T47D (cell line): ENCODE measurements at places on chromosomes 3 and 15.
A peak's percentile ranks its signal among the peaks of the same experiment; 100 is the strongest.

- no peak for DNase-seq
Observed at GRCh38 chr3:56356808-56357207, 111.5 kb downstream of the ERC2 start.

- DNase-seq: no peak
Observed at GRCh38 chr3:22951910-22952309, 251.2 kb upstream of the UBE2E2 start.

DNA sequence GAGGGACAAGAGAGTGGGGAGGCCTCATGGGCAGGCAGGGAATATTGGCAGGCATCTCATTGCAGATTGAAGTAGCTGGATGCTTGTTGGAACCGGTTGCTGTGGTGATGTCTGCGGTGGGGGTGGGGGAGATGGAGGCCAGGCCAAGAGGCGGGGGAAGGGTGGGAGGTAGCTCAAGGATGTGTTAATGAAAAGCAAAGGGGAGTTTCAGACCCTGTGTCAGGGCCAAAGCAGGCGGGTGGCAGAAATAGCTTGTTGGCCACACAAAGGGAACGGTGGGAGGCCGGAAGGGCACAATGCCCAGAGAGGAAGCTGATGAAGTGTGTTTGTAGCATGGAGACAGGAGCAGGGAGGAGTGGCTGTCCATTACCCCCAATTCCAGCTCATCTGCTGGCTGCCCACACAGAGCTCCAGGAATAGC, 28.0 kb downstream of the CCDC33 start:
- DNase-seq: no peak

GRCh38 chr3:4856136-4856535, 123.1 kb upstream of the BHLHE40 start:
- no peak for DNase-seq

GRCh38 chr15:34185666-34186065, 24.2 kb downstream of the KATNBL1 start:
- DNase-seq: no peak

GRCh38 chr3:176906046-176906905, 291.0 kb downstream of the TBL1XR1 start:
- DNase-seq: peak; percentile 90

DNA sequence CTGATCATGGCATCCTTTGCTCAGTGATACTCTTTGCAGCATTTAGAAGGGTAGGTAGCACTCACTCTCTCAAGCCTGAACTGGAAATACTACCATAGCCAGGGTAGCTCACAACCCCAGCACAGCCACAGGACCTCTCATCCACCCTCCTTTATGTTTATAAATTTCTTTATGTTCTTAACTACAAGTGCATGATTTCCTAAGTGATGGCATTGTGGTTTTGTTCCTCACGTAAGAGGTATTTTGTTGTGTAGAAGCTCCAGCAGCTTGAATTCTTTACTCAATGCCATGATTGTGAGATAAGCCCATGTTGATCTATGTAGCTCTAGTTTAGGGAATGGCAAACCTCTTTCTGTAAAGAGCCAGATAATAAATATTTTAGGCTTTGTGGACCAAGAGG, 7.9 kb upstream of the RTP3 start:
- no peak for DNase-seq

- no peak for DNase-seq
Observed at GRCh38 chr3:27025718-27026117, 343.5 kb downstream of the NEK10 start.

DNA sequence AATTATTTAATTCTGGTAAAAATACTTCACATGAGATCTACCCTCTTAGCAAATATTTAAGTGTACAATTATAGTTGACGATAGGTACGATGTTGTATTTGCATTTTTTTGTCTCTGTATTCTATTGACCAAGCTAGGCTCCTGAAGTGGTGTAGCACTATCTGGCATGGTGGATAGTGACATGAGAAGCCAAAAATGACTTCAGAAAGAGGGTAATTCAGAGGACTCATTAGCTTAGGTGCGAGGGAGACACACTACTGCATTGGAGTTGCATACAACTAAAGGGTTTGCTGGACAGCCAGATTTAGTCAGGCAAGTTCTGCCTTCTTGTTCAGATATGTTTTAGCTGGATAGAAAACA, 50.6 kb downstream of the KBTBD8 start:
- no peak for DNase-seq

GRCh38 chr3:9079676-9080075, 116.4 kb upstream of the RAD18 start:
- no peak for DNase-seq

- no peak for DNase-seq
Observed at GRCh38 chr3:11591391-11592282, 52.1 kb downstream of the VGLL4 start.

DNA sequence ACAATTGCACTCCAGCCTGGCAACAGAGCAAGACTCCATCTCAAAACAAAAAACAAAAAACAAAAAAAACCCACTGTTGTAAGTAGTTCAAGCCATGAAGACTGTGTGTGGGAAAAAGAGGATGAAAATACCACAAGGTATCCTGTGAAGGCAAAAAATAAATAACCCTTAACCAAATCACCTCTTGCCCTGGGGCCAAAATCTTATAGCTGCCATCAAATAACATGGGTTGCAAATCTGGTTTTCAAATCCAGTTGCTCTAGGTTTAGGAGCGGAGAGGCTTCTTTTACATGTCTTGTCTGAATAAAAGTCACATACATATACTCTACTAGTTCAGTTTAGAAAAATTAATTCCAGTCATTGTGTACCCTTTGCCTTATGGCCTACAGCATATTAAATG, 87.0 kb upstream of the STT3B start:
- DNase-seq: no peak

DNA sequence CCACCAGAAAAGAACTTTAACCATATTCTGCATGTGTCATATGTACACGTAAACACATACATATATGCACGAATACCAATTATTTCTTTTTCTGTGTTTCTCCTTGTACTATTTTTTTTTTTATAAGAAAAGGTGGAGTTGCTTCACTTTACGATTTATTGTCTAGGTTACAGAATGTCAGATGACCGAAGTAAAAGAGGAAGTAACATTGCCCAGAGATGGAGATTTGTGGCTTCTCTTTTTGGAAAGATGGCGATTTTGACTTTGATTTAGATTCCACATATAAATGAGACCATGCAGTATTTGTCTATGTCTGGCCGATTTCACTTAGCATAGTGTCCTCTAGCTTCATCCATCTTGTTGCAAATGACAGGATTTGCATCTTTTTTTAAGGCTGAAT, 293.1 kb downstream of the SV2B start:
- DNase-seq: no peak

DNA sequence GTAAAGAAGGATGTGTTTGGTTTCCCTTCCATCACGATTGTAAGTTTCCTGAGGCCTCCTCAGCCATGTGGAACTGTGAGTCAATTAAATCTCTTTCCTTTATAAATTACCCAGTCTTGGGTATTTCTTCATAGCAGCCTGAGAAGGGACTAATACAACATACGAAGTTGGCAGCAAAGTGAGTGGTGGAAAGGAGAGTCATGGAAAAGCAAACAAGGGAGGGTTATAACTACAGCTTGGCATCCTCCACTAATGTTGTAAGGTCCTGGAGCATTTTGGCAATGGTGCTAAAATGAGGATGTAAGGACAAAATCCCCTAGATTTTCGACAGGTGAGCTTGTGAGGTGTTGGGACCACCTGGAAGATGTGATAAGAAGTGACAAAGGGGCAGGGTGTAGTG, 5.8 kb upstream of the TMEM41A start:
- no peak for DNase-seq

- peak; percentile 59 for DNase-seq
Observed at GRCh38 chr3:192467230-192468140, 259.9 kb downstream of the FGF12 start.

DNA sequence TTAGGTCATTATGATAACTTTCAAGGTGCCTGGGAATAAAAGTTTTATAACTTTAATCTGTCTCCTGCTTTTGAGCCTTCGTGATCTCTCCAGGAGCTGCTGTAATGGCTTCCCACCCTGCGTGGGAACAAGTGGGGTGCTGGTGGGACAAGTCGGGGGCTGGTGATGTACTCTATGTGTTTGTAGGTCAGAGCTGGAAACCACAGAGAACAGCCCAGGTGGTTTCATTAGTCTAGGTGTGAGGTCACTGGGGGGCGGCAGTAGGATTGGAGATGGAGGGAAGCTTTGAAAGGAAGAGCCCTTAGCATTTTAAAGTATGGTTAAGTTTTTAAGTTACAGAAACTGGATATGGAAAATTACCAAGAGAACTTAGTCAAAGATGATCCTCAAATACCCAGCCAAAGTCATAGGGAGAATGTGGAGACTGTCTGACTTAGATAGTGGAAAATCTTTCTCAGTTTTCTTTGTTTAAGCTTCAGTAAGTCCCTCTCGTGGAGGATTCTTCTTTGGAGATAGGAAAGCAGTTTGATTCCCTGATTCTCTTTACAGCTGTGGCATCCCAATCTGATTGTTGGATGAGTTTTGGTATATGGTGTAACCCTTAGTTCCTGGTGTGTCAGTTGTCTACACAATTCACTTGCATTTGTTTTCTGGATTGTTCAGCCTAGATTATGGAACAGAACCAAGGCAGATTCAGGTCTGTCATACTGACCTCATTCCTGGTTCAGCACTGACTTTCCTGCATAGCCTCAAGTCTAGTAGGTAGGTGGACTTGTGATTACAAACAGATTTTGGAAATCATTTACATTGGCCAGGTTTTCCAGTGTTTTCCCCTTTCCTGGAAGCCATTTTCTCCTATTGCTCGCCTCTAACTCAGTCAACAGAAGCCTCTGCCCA, 115.6 kb downstream of the FNDC3B start:
- no peak for DNase-seq

GRCh38 chr3:70951316-70951715, 632.2 kb downstream of the FOXP1 start:
- DNase-seq: no peak

DNA sequence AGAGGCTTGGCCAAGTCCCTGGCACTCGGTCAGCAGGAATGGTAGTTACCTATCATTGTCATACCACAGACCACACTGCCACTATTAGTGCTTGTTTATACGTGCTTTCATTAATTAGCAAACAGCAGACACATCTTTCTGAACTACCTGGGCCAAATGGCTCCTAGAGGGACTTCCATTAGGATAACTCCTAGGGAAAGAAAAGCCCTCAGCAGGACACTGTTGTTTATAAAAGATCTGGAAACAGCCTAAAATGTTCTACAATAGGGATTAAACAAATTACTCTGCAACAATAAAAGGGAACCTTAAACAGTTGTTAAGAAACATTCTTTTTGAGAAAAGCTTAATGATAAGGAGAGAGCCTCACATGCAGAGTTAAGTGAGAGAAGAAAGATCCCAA, 38.5 kb downstream of the ARHGEF3 start:
- DNase-seq: no peak
